ENCODE measurements at places on chromosomes 12 and 14.
A peak's percentile ranks its signal among the peaks of the same experiment; 100 is the strongest.

- no peak for DNase-seq
Measured at GRCh38 chr14:80996049-80996901, 40.9 kb downstream of the TSHR start.

GRCh38 chr12:120429368-120429767 is 8.5 kb upstream of the COX6A1 start:
- DNase-seq: no peak

DNA sequence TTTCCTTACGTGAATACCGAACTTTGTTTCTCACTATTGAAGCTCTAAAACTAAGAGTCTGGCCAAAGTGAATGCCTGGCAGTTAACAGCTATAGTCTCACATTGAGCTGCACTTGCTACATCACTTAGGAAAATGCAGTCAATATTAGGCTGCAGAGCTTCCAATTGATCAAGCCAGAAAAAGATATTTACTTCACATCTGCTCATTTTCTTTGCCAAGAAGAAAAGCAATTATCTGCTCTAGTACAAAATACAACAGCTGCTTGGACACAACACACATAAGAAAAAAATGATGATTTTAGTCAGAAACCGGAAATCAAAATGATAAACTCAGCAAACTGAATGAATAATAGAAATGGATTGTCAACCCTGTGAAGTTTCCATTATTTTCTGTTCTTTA is 45.4 kb downstream of the TMTC1 start:
- no peak for DNase-seq

GRCh38 chr12:44117337-44117736 is 281.5 kb downstream of the TMEM117 start:
- DNase-seq: no peak

DNA sequence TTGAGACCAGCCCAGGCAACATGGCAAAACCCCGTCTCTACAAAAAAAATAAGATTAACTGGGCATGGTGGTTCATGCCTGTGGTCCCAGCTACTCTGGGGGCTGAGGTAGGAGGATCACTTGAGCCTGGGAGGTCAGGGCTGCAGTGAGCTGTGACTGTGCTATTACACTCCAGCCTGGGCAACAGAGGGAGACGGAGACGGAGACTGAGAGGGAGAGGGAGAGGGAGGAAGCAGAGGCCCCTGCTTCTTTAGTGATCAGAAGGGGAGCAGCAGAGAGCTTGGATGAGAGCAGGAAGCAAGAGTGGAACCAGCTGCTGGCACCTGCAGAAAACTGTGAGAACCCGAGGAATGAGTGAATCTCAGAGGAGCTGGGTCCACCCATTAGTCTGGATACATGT is 45.9 kb downstream of the ISCA2 start:
- DNase-seq: no peak

- peak; percentile 20 for DNase-seq
Measured at GRCh38 chr14:71320734-71321573, 413.7 kb downstream of the PCNX1 start.

GRCh38 chr12:1099158-1099557 is 108.1 kb downstream of the ERC1 start:
- no peak for DNase-seq

DNA sequence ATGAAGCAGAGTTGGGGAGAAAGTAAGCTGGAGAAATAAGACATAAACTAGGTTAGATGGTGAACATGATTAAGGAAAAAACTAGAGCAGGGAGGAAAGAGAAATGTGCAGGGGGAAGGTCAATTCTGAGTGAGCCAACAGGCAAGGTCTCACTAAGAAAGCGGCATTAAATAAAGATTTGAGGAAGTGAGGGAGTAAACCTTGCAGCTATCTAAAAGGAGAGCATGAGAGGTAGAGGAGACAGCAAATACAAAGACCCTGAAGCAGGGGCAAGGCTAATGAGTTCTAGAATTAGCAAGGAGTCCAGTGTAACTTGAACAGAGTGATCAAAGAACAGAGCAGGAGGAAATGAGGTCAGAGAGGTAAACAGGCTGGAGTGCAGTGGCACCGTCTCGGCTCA is 4.4 kb upstream of the SOCS2 start:
- no peak for DNase-seq

Data from tibial nerve (tissue), 4 donors.